HCT116 (cell line): ENCODE measurements at places on chromosomes 6 and 20.

- DNase-seq, result no peak
These were observed 99.1 kb downstream of the TFAP2A start for GRCh38 chr6:10315658-10316372.

GRCh38 chr6:16295471-16295870 is 57.1 kb downstream of the GMPR start:
- DNase-seq, result no peak

DNA sequence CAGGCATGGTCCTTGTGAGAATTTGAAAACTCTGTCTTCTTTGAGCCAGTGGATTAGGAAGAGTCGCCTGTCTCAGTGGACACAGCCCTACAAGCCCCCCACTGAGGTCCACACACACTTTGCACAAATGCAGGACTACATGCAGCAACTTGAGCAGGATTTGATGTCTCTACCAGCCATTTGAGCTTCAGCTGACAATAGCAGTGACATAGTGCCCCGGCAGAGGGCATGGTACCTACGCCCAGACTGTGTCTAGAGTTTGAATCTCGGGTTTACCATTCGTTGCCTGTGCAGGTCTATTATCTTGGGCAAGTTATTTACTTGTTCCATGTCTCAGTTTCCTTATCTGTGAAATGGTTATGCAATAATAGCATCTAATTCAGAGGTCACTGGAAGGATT is 580.1 kb downstream of the TFAP2B start:
- no peak for DNase-seq

- DNase-seq, result no peak
These were observed 58.5 kb upstream of the ATXN1 start for GRCh38 chr6:16819752-16820151.

GRCh38 chr20:50609438-50609989 is 81.8 kb downstream of the RIPOR3 start:
- DNase-seq, result no peak

DNA sequence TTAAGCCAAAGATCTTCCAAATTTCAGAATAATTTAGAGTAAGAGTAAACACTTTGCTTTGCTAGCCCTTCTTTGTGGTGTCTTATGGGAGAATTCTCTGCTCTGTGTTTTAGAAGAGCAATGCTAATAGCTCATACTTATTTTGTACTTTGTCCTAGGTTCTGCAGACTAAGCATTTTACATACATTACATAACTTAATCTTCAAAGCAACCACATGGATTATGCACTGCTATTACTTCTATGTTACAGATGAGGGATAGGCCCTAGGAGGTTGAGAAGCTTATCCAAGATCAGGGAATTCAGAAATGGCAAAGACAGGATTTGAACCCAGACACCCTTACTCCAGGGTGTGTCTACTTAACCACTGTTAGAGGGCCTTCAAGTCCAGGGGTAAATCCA is 9.8 kb upstream of the CCDC170 start:
- no peak for DNase-seq

- DNase-seq, result no peak
These were observed 8.7 kb downstream of the MAFB start for GRCh38 chr20:40680161-40680959.

DNA sequence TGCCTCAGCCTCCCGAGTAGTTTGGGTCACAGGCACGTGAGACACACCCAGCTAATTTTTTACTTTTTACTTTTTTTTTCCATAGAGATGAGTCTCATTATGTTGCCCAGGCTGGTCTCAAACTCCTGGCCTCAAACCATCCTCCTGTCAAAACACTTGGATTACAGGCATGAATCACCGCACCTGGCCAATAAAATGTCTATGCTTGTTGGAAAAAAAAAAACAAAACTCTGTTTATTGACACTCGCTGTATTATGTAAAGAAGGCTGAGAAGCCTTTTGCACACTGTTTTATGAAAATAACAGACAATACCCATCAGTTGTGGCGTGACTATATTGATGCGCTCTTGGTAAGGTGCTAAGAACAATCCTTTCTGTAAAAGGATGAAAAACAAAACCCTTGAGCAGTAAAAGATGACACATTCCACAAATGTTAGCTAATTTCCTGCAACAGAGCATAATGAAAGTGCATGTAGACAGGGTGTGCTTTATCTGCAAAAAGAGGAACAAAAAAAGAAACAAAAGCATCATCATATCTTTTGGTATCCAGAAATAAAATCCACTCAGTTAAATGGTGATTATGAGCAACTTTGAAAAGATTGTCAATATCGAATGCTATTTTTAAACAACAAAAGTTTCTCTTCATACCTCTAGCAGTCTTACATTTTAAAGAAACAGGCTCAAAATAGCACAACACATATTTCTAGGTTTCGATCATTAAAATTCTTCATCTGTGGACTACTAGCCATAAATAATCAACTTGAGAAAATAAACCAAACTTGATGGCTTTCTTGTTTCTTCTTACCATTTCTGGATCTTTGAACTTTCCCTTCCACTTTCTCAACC is 108.3 kb upstream of the PHACTR1 start:
- no peak for DNase-seq

- DNase-seq, result no peak
These were observed 14.9 kb downstream of the SYCP2L start for GRCh38 chr6:10901770-10902169.

GRCh38 chr20:3374296-3374695 is 33.2 kb downstream of the DNAAF9 start:
- no peak for DNase-seq

- no peak for DNase-seq
These were observed 46.9 kb upstream of the ENPP5 start for GRCh38 chr6:46217671-46218131.

GRCh38 chr6:34901930-34902329 is 12.9 kb downstream of the ANKS1A start:
- no peak for DNase-seq

- DNase-seq, result no peak
These were observed 45.2 kb downstream of the ZHX3 start for GRCh38 chr20:41272339-41272738.

DNA sequence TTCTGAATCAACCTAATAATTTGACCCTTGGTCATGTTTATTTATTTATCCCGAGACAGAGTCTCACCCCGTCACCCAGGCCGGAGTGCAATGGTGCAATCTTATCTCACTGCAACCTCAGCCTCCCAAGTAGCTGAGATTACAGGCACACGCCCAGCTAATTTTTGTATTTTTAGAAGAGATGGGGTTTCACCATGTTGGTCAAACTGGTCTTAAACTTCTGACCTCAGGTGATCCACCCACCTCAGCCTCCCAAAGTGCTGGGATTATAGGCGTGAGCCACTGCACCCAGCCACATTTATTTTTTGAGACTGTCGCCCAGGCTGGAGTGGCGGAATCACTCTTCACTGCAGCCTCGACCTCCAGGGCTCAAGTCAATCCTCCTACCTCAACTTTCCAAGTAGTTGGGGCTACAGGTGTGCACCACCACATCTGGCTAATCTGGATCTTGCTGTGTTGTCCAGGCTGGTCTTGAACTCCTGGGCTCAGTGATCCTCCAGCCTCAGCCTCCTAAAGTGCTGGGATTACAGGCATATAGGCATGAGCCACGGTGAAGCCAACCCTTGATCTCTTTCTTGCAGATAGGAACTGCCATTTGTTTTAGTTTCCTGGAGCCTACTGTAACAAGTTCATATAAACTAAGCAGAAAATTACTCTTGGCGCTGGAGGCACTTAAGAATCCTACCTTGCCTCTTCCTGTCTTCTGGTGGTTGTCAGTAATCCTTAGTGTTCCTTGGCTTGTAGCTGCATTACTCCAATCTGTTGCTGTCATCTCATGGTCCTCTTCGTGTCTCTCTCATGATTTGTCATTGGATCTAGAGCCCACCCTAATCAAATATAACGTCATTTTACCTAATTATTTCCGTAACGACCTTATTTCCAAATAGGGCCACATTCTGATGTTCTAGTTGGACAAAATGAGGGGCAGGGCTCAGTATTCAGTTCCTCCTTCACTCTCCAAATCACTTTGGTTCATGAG is 2.3 kb downstream of the RPS18 start:
- DNase-seq, result no peak

DNA sequence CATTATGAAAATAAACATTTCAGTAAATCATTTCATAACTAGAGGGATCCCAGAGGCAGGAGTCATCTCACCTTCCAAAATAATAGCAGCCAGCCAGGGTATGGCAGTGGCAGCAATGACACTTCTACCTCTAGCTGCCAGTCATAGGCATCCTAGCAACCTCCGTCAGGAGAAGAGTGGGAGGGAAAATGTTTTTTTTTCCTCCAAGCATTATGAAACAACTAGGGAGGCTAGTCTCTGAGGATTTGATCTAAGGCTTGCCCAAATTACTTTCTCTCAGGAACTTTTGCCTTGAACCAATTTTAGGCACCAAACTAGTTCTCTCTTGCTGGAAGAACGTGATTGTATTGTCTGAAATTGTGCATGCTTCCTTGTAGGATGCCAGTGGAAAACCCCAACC is 208.7 kb upstream of the PREP start:
- DNase-seq, result no peak

DNA sequence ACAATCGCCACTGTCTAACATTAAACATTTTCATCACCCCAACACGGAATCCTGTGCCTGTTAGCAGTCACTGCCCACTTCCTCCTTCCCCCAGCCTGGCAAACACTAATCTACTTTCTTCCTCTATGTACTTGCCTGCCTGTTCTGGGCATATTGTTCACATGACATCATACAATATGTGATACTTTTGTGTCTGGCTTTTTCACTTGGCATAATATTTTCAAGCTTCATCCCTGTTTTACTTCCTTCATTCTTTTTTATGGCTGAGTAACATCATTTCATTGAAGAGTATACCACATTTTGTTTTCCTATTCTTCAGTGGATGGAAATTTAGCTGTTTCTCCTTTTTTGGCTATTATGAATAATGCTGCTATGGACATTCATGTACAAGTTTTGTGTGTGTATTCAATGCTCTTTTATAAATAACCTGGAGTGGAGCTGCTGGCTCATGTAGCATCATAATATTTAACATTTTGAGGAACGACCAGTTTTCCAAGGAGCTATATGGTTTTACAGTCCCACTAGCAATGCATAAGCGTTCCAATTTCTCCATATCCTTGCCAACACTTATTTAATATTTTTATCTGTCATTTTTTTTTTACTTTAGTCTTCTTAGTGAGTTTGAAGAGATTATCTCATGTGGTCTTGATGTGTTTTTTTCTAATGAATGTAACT is 360.1 kb downstream of the HDGFL1 start:
- DNase-seq, result no peak

DNA sequence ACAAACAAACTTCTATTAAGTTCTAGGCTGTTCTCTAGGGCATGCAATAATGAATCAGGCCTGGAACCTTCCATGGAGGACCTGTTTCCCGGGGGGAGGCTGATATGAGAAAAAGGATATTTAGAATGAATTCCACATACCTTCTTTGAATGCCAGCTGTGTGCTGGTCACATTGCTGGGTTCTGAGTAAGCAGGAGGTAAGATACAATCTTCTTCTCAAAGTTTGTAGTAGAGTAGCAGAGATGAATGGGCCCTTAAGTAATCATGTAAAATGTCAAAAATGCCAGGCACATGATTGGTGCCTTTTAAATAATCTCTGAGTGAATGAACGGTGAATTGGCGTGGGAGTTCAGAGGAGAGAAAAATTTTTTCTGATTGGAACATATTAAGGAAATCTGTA is 47.4 kb downstream of the TGM2 start:
- DNase-seq, result no peak

GRCh38 chr6:167846997-167847606 is 20.4 kb downstream of the AFDN start:
- no peak for DNase-seq

- peak; percentile 87 for DNase-seq
These were observed 25.0 kb upstream of the ABT1 start for GRCh38 chr6:26571592-26572296.

DNA sequence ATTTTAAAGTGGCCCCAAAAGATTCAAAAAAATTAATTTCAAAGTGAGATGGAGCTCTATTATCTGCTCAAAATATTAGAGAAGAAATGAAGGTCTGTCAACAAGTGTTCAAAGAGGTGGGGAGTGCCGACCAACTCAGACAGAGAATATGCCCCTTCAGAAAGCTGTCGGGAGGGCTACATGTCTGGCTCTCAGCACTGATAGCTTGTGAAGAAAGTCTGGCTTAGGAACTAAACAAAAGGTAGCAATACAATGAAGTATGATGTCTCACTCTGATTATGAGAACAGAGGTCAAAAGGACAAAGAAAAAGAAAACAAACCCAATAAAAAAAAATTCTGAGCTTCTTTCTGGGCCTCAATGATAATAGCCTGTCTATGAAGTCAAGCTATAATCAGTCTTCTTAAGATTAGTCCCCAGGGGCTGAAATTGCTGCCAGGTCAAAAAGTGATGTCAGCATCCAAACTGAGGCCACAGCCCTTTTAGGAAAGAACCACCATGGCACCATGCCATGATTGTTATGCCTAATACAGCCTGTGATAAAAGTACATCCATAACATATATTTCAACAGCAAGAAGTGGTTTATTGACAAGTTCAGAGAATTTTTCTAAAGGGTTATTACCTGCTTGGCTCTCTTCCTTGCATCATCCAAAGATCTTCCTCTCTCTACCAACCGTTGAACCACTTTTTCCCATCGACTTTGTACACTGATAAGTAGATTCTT is 150.9 kb downstream of the DST start:
- DNase-seq, result no peak

GRCh38 chr6:157786221-157786620 is 36.8 kb upstream of the SNX9 start:
- DNase-seq, result no peak

GRCh38 chr6:109451376-109451775 is 4.2 kb downstream of the MICAL1 start:
- DNase-seq, result no peak

GRCh38 chr6:35179901-35180535 is 33.7 kb upstream of the SCUBE3 start:
- DNase-seq, result no peak

- no peak for DNase-seq
These were observed 363.9 kb downstream of the MAFB start for GRCh38 chr20:40325006-40325568.

DNA sequence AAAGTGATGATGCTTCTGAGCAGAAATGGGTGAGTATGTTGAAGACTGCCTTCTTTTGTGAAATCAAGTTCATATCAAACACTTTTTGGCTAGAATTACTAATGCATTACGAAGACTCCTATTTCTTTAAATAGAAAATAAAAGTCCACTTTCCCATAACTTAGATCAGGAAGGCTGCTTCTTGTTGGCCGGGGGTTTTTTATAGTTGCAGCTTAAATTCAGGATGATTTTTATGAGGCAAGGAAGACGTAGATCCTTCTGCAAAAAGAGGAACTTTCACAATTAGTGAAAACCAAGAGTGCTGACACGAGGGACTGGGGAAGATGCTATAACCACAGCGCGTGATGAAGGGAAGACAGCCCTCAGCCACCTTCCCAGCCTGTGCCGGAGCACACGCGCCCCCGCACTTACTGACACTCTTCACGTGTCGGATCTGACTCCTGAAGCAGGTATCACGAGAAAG is 206.1 kb upstream of the PRDM1 start:
- DNase-seq, result no peak

DNA sequence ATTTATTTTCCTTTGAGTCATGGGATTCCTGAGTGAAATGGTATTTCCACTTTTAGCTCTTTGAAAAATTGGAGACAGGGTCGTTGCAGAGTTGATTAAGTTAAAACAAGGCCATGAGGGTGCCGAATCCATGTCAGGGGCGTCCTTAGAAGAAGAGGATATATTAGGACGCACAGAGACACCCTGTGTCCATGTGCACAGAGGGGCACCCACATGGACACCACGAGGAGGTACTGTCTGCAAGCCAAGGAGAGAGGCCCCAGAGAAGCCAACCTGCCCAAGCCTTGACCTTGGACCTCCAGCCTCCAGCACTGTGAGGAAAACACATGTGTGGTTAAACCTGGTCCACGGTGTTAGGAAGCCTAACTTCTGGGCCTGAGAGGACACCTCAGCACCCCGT is 113.9 kb upstream of the THBS2 start:
- DNase-seq, result no peak
